H1 (cell line): ENCODE measurements at places on chromosomes 2 and 18. TPM values are rescaled to one million over a fixed set of nuclear protein-coding genes. Genes with fewer than 3 reads are reported as not detected.

DNA sequence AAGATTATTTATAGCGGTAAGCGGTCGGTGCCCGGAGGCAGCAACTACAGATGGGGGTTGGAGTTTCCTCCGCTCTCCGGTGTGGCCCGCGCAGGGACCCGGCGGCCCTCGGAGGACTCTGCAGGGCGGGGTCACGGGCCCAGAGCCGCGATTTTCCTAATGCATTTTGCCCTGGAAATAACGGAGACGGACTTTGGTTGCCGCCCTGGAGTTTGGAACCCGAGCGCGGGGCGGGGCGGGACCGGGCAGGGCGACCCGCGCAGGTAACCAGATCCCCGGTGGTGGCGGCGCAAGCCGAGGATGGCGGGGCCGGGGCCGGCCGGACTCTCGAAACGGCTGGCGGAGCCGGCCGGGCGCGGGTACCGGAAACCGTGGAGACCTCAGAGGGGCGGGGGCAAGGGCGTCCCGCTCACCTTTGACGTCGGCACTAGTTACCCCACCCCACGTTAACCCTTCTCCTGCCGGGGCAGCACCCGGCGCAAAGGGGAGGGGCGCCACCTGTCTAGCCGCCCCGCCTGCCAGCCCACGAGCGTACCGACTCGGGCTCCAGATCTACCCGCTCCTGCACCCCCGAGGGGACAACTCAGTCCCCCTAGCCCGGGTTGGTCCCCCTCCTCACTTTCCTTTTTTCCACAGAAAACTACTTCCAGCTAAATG, 2.9 kb downstream of the CYP26B1 start:
- no peak for DNase-seq

CRYGC gene
- not detected in 2 replicates for total RNA-seq

GRCh38 chr2:226130192-226130591, 669.4 kb downstream of the IRS1 start:
- DNase-seq = no peak

OTOS gene
- 0.63 TPM in 1 of 2 replicates, not detected in the other for total RNA-seq

PROKR1 gene
- 3.9 and 4.0 TPM in 2 replicates for total RNA-seq

CHAC2 gene
- total RNA-seq = 11.2 and 11.7 TPM in 2 replicates

GRCh38 chr2:227198866-227199265, 34.4 kb downstream of the COL4A3 start:
- DNase-seq = no peak

DYNAP gene
- 0.15 and 0.22 TPM in 2 replicates for total RNA-seq

DNA sequence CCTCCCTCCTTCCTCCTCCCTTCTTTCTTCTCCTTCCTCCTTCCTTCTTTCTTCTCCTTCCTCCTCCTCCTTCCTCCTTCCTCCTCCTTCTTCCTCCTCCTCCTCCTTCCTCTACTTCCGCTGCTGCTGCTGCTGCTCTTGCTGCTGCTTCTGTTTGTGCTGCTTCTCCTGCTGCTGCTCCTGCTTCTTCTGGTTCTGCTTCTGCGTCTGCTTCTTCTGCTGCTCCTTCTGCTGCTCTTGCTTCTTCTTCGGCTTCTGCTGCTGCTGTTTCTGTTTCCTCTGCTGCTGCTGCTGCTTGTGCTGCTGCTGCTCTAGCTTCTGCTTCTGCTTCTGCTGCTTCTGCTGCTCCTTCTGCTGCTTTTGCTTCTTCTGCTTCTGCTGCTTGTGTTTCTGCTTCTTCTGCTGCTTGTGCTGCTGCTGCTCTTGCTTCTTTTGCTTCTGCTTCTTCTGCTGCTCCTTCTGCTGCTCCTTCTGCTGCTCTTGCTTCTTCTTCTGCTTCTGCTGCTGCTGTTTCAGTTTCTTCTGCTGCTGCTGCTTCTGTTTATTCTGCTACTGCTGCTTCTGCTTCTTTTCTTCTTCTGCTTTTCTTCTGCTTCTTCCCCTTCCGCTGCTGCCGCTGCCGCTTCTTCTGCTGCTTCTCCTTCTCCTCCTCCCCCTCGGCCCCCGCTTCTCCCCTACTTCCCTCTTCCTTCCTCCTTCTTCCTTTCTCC, 8.6 kb downstream of the SNRNP27 start:
- no peak for DNase-seq

DNA sequence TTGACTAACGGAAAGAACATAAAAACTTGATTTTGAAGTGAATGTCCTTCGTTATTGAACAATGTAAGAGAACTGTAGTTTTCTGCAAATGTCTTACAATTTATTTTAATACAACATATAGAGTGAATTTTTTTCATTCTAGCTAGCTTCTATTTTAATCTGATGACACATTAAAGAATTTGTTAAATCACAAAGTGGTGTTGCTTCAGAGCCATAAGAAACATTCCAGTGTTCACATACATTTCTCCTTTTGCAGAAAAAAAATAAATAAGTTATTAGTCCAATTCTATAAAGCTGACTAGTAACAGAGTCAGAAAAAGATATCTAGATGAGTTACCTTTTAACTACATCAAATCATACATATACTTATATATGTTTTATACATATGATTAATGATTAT, 914.3 kb upstream of the SLC39A10 start:
- no peak for DNase-seq

GRCh38 chr2:189165656-189166380, 13.7 kb downstream of the COL5A2 start:
- DNase-seq = no peak

- no peak for DNase-seq
These were observed 56.6 kb upstream of the SLC1A4 start for GRCh38 chr2:64932371-64933216.

CYP26B1 gene
- total RNA-seq = 0.36 and 0.69 TPM in 2 replicates

SULT1C4 gene
- 2.1 and 2.9 TPM in 2 replicates for total RNA-seq

CCL20 gene
- total RNA-seq = not detected in 2 replicates

DNA sequence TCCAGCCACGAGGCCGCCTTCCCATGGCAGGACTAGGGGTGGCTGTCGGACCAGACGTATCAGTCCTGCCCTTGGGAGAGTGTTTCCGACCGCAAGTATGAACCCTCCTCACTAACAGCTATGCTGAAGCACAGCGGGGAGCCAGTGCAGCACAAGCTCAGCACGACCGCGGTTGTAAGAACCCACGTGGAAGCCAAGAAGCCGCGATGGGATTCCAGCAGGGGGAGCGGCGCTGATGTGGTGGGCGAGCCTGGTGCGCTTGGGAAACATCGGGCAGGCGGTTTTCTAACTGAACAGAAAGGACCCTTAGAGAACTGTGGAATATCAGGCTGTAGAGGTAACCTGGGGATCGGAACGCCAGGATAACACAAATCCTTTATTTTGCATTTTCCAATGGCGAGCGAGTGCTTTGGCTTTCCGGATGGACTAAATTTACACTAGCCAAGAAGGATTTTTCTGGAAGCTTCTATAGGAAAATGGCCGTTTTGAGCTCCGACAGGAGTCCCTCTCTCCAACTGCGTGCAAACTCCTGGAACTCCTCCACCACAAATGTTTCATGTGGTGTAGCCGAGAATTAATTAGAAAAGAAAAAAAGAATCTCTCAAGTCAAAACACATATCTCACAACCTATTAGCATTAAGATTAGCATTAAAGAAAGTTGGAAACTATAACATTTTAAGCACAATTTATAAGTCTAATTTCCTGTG, 132.0 kb upstream of the MYCN start:
- no peak for DNase-seq

DNA sequence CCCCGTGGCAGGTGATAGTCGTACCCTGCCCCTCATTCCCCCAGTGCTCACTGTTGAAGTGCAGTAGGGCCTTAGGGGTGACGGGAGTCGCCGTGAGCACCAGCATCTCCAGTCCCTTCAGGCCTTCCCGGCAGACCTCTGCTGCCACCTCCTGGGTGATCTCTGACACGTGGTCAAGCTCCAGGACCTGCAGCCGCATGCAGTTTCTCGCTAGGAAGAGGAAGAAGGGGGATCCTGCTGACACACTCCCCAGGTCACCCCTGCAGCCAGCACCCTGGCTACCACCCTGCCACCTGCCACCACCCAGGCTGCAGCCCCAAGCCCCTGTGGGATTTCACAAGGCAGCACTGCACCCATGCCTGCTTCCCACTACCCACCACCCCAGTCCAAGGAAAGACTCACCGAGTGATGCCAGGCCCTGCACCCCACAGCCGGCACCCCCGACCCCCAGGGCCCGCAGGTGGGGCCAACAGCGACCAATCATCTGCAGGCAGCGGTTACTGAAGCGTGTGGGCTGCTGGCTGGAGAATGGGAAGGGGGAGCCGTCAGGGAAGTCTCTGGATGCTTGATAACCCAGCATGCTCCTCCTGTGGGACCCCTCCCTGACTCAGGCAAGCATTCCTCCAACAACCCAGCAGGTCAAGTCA, 23.8 kb downstream of the FBXO41 start:
- no peak for DNase-seq

DNA sequence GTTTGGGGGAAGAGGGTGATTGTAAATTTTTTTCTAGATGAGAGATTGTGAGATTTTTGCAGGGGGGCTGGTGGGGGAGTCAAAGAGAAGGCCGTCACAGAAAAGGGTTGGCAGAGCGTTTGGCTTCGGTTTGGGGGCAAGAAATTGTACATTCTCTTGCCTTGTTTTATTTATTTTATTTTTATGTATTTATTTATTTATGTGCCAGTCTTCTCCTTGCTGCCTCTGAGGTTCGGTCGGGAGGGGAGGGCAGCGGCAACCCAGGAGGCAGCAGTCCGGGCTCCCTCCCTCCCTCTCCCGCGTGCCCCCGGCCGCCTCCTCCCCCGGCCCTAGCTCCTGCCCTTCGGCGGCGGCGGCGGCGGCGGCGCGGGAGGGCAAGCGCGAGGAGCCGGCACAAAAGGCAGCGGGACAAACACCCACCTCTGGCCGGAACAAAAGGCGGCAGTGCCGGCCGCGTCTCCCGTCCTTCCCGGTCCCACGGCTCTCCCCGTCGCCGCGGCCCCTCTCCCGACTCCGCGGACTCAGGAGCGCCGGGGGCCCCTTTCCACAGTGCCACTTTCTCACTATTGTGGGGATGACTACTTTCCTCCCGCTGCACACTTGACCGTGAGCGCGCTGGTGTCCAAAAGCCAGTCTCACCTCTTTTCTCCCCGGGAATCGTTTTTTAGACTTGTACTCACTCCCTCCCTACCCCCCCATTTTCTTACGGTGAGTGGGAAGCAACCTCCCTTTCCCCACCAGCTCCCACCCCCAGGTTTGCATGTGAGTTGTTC, 1.2 kb downstream of the BCL11A start:
- DNase-seq = no peak

CAPN14 gene
- total RNA-seq = 0.07 and 0.08 TPM in 2 replicates

- DNase-seq = no peak
These were observed 46.4 kb upstream of the CXCR4 start for GRCh38 chr2:136164280-136164776.

ARHGAP25 gene
- 0.42 and 1.2 TPM in 2 replicates for total RNA-seq

DNA sequence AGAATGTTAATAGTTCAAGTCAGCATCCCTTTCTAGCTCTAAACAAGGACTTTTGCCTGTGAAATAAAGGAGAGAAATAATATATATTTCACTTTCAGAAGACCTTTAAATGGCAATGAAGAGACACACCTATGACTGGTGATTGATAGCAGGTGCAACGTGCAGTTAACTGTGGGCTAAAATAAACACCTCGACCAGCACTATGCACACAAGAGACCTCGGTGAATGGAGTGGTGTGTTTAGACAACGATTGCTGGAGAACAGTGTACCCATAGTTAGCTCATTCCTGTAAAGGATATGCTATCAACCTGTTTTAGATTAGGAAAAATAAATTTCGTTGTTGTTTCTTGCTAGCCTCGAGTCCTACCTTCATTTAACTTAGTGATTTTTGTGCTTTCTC, 143.4 kb downstream of the NR4A2 start:
- DNase-seq = no peak

GRCh38 chr2:102423368-102423767, 408 bp downstream of the IL18RAP start:
- no peak for DNase-seq

- no peak for DNase-seq
These were observed 25.0 kb downstream of the CELF4 start for GRCh38 chr18:37540424-37541138.

ACTR2 gene
- total RNA-seq = 165 and 171 TPM in 2 replicates

CERS6 gene
- 28.2 and 28.3 TPM in 2 replicates for total RNA-seq

DNA sequence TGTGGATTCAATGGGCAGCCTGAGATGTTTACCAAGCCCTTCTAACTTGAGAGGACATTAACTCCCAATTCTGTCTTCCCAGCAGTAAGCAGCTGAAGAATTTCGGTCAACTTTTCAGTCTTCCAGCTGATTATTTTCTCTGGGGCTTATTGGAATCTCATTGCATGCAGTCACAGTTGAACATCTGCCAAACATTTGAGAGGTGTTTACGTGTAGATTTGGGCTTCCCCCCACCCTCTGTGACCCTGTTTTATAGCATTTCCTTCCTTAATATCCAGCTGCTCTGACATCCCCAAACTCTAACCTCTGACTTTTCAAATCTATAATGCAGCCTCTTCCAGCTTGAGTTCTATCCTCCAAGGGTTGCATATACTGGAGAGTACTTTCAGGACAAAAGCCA, 16.5 kb upstream of the VIT start:
- DNase-seq = no peak

CDC42EP3 gene
- total RNA-seq = 24.7 and 25.2 TPM in 2 replicates

- no peak for DNase-seq
These were observed 45.9 kb downstream of the MBOAT2 start for GRCh38 chr2:8957628-8958027.

SMYD5 gene
- total RNA-seq = 56.7 and 61.5 TPM in 2 replicates

DNA sequence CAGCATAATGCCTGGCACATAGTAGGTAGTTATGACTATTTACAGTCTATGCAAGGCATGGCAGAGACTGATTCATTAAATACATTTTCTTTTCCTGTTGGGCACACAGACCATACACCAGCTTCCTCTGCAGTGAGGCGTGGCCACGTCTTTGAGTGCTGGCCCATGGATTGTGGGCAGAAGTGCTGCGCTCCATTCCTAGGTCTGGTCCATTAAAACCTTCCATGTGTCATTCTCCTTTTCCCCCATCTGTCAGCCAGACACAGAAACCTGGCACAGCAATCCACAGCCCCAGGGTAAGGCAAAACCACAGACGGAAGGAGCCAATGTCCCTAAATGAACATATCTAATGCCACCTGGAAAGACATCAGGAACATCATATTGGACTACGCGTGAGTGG, 141.9 kb downstream of the TTC32 start:
- DNase-seq = no peak

DNA sequence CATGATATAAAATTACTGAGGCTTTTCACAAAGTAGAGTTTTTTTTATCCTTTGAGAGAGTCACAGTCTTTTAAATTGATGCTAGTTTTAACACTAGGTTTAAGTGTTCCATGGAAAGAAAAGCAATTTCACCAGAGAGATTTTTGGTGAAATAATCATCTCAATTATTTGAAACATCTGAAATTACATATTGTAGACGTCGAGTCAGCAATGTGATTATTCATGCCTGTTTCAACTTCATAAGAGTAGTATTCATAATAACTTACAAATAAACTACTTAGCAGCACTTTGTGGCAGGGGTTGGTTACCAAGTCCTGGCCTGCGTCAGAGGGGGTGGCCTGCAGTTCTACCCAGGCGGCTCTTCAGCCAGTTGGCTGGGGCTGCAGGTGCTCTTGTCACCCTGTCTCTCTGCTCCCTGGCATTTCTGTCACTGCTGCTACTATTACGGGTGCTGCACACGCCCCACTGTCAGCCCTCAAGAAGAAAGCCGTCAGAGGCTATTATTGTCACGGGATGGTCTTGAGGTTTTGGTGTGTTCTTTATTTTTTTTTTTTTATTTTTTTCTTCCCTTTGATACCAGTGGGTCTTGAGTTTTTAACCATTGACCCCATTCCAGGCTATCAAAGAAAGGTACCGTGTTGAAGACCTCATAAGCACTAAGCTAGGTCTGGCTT, 50.4 kb downstream of the MALT1 start:
- DNase-seq = no peak

- DNase-seq = no peak
These were observed 231.1 kb downstream of the GBX2 start for GRCh38 chr2:235937087-235937486.
